ENCODE measurements at places on chromosomes 2 and 18.

DNA sequence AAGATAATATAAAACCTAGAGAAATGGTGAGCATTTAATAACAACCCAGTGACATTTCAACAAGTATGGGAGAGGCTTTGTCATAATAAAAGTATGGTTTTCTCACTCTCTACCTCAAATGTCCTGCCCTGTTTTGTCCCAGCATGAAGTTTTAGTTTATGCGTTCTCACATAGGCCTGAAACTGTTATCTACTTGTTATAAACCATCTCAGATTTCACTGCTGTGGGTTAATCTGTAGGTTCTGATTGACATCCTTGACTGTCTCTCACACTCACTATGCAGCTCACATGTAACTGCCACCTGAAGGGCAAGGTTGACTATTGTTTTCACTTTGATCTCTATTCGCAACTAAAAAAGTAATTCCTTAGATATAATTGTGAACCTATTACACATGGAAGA is 44.9 kb downstream of the ZEB2 start:
- no peak for DNase-seq

DNA sequence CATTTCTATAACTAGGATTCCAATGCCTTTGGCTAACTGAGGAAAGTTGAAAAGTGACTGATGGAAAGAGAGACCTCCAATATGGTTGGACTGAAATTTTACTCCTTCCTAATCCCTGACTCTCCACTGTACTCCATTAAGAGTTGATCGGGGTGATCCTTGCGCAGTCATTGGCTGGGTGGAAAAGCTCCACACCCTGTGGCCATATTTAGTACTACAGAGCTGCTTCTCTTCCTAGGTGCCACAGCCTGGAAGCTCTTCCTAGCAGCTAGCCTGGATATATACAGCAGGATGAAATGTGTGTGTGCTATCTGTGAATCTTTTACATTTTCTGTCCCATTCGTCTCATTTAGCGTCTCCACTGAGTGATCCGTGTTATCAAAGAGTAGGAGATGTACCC is 71.2 kb downstream of the MEP1B start:
- DNase-seq = no peak

DNA sequence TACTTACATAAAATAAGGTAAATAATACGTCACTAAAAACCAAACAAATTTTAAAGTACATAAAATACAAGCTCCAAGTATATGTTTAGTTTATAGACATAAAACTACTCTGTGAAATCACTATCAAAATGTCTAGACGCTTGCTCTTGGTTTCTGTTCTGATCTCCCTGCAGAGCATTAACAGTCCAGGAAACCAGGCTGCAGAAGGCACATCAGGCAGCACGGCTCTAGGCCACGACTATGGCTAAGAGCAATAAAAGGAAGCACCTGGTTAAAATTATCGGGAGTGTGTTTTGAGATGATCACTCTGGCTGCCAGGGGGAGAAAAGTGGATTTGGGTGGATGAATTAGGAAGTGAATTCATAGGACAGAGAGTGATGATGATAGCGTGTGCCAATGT is 196.0 kb upstream of the SPHKAP start:
- DNase-seq = no peak

DNA sequence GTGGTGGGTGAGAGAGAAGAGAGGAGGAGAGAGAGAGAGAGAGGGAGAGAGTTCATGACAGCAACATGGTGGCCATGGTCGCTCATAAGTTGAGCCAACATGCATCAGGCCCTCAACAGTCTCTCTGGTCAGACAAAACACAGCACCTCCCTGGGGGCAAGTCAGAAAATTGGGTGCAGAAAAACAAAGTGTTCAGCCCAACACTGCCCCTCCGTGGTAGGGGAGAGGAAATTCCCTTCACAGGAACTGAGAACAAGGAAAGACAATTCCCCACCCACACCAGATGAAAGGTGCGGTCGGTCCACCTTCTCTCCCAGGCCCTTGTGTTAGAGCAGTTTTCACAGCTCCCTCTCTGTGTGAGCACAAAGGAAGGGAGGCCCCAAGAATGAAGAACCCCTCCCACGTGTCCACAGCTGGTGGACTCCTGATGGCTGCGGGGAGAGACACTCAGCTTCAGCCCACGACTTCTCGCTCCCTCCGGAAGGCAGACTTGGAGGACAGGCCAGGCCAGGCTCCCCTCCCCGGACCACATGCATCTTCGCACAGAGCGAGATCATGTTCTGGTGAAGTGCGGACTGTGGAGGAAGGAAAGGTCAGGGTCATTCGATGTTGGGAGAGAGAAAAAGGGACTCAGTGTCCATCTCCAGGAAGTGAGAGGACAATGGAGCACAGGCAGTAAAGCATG is 181.7 kb downstream of the ANAPC1 start:
- DNase-seq = peak; percentile 9

- peak; percentile 50 for DNase-seq
Observed at GRCh38 chr18:79010802-79011201, 31.2 kb downstream of the SALL3 start.

DNA sequence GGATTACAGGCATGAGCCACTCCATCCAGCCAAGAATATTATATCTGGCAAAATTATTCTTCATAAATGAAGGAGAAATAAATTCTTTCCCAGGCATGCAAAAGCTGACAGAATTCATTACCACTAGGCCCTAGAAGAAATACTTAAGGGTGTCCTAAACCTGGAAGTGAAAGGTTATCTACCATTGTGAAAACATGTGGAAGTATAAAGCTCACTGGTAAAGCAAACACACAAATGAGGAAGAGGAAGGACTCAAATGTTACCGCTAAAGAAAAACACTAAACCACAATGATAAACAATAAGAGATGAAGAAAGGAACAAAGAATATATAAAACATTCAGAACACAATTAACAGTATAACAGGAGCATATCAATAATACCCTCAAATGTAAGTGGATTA is 171.8 kb downstream of the CAMKMT start:
- no peak for DNase-seq

DNA sequence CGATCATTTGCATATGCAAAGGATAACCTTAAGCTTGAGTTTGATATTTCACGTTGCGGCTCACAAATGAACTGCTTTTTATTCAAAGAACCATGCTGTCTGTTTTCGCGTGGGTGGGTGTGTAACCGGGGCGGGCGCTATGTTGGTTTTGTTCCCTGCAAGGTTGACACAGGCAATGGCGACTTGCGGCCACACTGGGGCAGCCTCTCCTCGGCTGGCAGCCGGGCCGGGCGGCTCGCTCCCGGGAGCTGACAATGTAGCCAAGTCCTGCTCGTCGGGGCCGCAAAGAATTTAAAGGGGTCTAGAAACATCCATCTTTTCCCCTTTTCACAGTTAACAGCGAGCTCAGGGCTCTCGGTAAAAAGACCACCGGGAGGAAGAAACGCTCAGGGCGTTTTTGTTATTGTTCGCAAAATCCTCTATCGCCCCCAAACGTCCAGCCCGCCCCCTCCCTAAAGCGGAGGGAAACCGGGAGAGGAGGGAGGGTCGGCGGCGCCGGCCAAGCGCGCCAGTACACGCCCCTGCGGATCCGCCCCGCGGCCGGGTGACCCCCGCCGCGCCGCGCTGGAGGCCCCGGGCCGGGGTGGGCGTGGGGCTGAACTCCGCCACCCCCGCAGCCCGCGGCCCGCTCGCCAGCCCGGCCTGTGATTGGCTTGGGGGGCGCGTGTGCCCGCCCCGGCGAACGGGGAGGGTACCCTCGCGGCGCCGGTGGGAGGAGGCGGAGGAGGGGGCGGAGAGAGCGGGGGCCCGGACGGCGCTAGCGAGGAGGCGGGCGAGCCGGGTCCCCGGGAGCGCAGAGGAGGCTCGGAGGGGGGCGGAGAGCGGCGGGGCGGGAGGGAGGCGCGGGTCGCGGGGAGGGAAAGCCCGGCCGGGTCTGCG is at the start of gene NEDD4L:
Gene NEDD4L (plus strand): TSS at position 736 of the 879 bp plus-strand sequence. CDS start 435 bp downstream, outside the sequence.
- DNase-seq = peak; percentile 84

- DNase-seq = no peak
Observed at GRCh38 chr2:217642944-217643343, 359.9 kb downstream of the TNS1 start.

- DNase-seq = no peak
Observed at GRCh38 chr18:57301573-57302559, 50.5 kb upstream of the ST8SIA3 start.

- DNase-seq = no peak
Observed at GRCh38 chr2:174011796-174012195, 46.6 kb upstream of the SP3 start.

DNA sequence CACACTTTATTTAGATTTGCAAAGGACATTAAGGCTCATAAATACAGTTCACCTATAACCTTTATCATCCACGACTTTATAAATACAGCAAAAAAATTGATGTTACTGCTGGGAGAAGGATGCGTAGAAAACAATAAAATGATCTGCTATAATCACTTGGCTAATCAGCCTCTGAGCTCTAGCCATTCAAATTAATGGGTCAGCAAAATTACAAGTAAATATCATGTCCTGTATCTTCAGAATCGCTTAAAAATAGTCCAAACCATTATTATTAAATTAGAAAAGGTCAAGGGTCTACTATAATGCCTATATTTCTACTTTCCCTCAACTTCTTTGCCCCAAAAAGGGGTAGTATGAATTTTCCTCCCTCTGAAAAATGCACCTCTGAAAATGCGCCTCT is 40.3 kb downstream of the OLA1 start:
- no peak for DNase-seq

DNA sequence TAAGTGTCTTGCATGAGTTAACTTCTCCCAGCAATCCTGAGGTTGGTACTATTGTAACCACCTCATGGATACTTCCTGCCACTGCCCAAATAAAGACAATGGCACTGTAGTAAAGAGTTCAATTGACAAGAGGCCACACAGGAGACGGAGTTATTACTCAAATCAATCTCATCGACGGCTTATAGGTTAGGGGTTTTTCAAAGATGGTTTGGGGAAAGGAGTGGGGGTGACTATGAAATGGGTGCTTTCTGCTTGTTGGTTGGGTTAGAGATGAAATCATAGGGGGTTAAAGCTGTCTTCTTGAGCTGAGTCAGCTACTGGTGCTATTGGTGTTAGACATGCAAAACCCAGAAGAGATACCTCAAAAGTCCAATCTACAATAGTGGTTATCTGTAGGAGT is 1258.0 kb upstream of the ZEB2 start:
- no peak for DNase-seq

DNA sequence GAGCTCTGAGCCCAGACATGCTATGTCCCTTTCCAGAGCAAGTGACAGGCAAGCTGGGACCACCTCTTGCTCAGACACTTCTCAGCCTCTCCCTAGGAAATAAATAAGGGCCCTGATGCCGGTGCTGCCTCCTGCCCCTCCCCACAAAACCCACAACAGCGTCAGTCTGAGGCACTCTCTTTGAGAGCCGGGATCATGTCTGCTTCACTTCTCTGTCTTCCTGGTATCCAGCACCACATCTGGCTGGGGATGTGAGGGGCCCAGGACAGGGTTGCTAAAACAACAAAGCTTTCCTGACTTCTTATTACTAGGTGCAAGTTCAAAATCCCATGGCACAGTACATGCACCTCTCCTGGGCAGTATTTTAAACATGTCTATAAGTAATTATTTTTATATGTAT is 103.9 kb upstream of the GLI2 start:
- no peak for DNase-seq

DNA sequence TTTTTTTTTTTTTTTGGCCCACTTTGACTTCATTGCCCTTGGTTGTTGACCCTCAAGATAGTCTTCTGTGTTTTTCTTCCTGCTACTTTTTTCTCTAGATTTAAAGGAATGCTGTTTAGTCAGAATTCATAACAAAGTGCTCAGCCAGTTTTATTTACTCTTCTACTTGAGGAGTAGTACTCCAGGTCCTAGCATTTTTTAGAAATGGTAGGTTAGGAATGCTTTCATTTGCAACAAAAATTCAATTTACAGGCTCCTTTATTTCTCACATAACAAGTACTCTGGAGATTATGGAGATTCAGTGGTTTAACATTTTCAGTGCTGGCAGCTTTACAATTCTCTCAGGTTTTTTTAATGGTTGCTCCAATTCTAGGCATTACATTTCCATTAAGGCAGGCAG is 58.2 kb downstream of the KIAA1328 start:
- no peak for DNase-seq

DNA sequence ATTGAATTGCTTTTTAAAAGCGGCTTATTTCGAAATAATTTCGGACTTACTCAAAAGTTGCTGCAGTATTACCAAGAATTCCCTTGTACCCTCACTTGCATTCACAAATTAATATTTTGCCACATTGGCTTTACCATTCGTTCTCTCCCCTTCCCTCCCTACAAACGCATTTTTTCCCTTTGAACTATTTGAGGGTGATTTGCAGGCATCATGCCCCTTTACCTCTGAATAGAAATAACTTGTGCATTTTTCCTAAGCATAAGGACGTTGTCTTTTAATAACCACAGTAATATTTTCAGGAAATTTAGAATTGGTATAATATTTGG is 608 bp downstream of the CCDC138 start:
- DNase-seq = no peak

DNA sequence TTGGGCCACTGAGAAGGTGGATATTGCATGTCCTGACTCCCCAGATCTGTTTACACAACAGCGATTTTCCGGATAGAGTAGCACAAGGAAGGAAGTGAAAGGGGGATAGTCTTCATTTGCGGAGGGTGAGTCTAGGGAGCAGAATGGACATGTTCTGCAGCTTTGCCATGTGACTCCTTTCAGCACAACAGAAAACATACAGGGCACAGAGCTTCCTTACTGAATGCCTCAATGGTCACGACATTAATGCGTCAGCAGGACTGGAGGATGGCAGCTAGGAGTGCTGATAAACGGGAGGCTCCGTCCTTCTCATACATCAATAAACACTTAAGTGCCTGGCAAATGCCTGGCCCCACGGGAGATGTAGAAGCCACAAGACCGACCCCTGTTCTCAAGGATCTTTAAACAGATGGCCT is 163.0 kb downstream of the FAM210A start:
- no peak for DNase-seq

DNA sequence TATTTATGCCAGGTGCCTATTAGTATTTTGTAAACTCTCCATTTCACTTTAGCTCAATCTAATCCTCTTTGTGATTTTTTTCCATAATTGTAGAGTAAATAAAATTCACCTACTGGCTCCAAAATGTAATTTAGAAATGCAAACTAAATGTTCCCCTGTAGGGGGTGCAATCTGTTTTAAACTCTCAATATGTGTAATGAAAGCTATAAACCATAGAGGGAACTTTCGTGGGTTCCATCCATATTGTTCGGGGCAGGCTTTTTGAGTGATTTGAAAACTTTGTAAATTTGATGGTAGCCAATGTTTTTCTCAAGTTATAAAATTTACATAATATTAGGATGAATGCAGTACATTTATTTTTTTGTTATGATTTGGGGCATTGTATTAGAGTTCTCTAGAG is 49.4 kb downstream of the TSPYL6 start:
- peak; percentile 66 for DNase-seq

DNA sequence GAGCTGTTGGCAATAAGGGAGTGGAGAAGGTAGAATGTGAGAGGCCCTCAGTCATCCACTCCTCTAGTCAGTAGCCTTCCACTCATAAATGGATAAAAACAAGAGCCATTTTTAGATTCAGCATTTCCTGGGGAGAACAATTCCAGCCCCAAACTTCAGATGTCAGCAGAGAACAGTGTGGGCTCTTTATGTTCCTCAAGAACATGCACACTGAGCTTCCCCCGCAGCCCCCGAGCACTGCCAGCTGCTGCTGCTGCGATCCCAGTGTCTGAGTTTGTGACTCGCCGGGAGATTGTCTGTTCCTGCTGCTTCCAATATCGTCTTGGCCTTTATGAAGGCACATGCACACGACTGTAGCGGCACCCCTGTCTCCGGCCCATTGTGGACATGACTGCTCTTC is 143.7 kb upstream of the CTNNA2 start:
- DNase-seq = no peak

Data from NCI-H748 treated with DMSO at 0.1 percent for 48 hours (cell line).